ENCODE measurements at places on chromosomes 12 and 14. TPM values are rescaled to one million over a fixed set of nuclear protein-coding genes. Genes with fewer than 3 reads are reported as not detected.
A peak's percentile ranks its signal among the peaks of the same experiment; 100 is the strongest.

The SLCO1A2 gene
- polyA plus RNA-seq = 0.33 TPM

The GPR84 gene
- polyA plus RNA-seq = 76.1 TPM

The EIF2S3B gene
- 0.06 TPM for polyA plus RNA-seq

The AICDA gene
- polyA plus RNA-seq = 0.14 TPM

The NKX2-8 gene
- polyA plus RNA-seq = 0.45 TPM

The EFS gene
- 7.3 TPM for polyA plus RNA-seq

The BCL11B gene
- 0.29 TPM for polyA plus RNA-seq

DNA sequence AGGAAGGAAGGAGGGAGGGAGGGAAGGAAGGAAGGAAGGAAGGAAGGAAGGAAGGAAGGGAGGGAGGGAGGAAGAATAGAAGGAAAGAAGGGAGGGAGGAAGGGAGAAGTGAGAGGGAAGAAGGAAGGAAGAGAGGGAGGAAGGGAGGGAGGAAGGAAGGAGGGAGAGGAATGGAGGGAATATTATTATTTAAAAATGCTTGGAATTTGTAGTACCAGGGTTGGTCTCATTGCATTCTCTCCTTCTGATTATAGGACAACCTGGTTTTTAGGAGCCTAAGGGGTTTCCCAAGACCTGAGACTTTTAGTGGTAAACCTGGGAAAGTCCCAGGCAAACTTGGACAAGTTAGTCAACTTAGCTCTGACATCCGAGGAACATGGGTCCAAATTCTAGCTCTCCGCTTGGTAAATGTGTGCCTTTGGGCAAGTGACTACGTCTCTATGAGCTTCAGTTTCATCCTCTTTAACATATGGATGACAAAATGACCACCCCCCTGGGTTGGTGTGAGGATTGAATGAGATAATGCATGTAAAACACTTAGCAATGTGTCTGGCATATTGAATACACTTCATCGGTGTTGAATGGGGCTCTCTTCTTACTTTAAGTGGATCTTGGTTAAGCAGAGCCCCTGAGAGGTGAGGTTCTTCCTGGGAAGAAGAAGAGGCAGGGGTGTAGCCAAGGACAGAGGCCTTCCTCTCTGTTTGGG lies 690.7 kb upstream of the TBX3 start:
- H3K36me3 ChIP-seq = no peaks in the 10 kb centered on the region
- H3K4me3 ChIP-seq = no peak overlapping the region
- no peak for DNase-seq
- no peaks in the 10 kb centered on the region for H3K27me3 ChIP-seq
- no peaks in the 10 kb centered on the region for H3K4me1 ChIP-seq

DNA sequence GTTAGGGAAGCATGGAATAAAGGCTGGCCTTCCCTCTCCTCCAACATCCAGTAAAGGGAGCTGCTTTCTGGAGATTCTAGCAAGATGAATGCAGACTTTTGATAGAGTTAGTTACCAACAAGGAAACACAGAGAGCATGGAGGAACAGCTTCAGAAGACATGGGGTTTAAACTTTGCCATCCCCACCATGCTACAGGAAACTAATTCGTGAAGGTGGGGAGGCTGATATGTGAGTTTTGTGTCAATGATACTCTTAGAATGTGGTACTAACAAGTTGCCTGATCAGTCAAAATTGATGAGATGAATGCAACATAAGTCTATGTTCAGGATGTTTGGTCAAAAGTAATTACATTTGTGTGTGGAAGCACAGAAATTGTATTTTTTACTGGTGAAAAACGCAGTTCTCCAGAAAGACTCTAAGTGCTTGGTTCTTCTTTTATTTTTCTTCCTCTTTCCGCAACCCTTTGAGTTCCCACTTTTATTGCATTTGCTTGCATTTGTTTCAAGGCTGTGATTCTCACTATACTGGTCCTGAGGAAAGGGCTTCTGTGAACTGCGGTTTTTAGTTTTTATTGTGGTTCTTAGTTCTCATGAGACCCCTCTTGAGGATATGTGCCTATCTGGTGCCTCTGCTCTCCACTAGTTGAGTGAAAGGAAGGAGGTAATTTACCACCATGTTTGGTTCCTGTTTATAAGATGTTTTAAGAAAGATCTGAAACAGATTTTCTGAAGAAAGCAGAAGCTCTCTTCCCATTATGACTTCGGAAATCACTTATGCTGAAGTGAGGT lies at the start of gene CLEC4A:
Gene CLEC4A, plus strand, starts transcription at position 494 of the 789 bp plus-strand sequence. Its CDS starts 262 bp downstream, at position 756.
- no peaks in the 10 kb centered on the region for H3K27me3 ChIP-seq
- peaks cover 3% of the 10 kb centered on the region for H3K36me3 ChIP-seq
- DNase-seq = no peak
- no peak within 1 kb of the TSS for H3K27ac ChIP-seq
- no peaks in the 10 kb centered on the region for H3K4me1 ChIP-seq

DNA sequence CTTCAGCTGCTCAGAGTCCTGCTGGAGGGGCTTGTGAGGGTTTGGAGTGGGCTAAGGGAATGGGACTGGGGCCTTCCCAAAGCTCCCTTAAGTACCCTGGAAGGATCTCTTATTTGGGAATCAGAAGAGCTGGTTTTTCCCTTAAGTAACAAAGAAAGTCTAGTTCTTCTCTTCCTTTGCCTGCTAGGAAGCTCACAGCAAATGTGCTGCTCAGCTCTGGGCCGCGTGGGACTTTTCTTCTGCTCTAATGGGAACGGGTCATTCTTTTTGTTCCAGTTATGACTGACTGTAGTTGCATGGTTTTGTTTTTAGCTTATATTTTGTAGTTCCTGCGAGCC lies 6.0 kb downstream of the KIF26A start:
- H3K27ac ChIP-seq = no peak overlapping the region
- peaks cover 10% of the 10 kb centered on the region for H3K36me3 ChIP-seq
- no peaks in the 10 kb centered on the region for H3K4me1 ChIP-seq
- H3K4me3 ChIP-seq = no peak overlapping the region
- DNase-seq = no peak

DNA sequence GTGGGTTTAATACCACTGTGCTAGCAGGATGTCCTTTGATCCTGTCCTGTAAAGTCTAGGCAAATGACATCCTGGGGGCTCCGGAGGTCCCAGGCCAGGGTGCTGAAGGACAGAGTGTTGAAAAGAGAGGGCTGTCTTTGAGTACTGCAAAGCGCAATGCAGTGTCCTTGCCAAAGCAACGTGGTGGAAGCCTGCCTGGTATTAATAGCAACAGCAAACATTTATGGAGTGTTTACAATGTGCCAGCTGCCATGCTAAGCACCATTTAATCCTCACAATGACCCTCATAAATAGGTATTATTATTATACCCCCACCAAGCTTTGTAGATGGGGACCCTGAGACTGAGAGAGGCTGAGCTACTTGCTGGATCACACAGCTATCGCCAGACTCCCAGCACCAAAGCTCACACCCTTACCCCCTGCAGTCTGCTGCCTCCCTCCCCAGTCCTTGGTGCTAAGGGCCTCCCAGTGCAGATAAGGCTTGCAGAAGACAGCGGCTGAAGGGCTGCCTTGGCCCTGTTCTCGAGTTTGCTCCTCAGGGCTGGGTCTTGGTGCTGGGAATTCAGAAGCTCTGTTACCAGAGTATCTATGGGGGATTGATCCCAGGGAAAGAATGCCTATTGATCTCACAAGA lies 427.7 kb downstream of the FUT8 start:
- H3K27ac ChIP-seq = no peak overlapping the region
- H3K27me3 ChIP-seq = no peaks in the 10 kb centered on the region

GRCh38 chr12:104975587-104976343 lies 10.4 kb upstream of the NOPCHAP1 start:
- H3K4me1 ChIP-seq = no peaks in the 10 kb centered on the region
- no peaks in the 10 kb centered on the region for H3K36me3 ChIP-seq
- H3K27me3 ChIP-seq = no peaks in the 10 kb centered on the region

- H3K27me3 ChIP-seq = no peaks in the 10 kb centered on the region
- no peak for DNase-seq
- no peaks in the 10 kb centered on the region for H3K36me3 ChIP-seq
- H3K4me1 ChIP-seq = peaks cover 7% of the 10 kb centered on the region
- no peak overlapping the region for H3K27ac ChIP-seq
Observed at GRCh38 chr12:71837356-71837755, 2.2 kb upstream of the TBC1D15 start.

GRCh38 chr12:1552911-1553491 lies 41.4 kb downstream of the FBXL14 start:
- H3K36me3 ChIP-seq = no peaks in the 10 kb centered on the region
- H3K4me3 ChIP-seq = no peak overlapping the region
- no peaks in the 10 kb centered on the region for H3K4me1 ChIP-seq
- H3K27me3 ChIP-seq = no peaks in the 10 kb centered on the region

- H3K36me3 ChIP-seq = peaks cover 19% of the 10 kb centered on the region
- H3K4me3 ChIP-seq = peak overlapping the region; percentile 64
- DNase-seq = peak; percentile 97
Observed at GRCh38 chr14:23071244-23071920, 14.1 kb upstream of the CDH24 start.

DNA sequence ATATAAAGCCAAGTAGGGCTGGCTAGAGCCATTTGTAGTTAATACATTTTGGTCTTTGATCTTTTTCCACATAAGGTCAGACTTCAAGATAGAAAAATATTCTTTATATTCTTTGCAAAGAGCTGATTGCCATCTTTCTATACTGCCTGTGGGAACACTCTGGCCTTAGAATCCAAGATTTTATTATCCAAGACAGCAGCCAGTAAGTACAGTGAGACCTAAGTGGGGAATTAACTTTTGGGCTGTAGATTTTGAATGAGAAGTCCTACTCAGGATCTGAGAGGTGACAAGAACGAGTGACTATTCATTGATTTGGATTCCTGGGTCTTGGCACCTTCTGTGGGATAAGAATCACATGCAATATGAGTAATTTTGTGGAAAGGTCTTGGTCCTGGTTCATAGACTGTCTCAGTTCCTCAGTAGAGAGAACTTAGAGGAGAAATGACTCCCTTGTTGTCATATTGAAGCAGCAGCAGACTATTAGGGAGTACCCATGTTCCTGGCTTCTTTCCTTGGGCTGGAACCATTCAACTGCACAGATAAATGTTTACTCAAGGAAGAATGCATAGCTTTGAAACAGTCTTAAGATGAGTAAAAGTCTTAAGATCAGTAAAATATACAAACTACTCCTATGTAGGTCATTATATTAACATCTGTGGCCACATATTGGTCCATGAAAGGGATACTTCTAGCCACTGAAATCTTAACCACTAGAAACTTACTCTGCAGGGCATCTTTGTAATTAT lies 353.8 kb downstream of the RAD51B start:
- peaks cover 31% of the 10 kb centered on the region for H3K4me1 ChIP-seq
- H3K36me3 ChIP-seq = no peaks in the 10 kb centered on the region
- no peak for DNase-seq
- no peak overlapping the region for H3K4me3 ChIP-seq
- no peaks in the 10 kb centered on the region for H3K27me3 ChIP-seq

DNA sequence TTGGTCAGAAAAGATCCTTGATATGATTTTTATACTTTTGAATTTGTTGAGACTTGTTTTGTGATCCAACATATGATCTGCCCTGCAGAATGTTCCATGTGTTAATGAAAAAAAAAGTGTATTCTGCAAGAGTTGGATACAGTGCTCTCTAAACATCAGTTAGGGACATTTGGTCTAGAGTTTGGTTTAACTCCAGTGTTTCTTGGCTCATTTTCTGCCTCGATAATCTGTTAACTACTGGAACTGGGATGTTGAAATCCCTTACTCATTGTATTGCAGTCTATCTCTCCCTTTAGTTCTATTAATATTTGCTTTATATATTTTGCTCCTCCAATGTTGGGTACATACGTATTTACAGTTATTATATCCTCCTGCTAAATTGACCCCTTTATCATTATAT lies 18.3 kb upstream of the TXNRD1 start:
- DNase-seq = peak; percentile 68
- H3K4me1 ChIP-seq = no peaks in the 10 kb centered on the region
- no peaks in the 10 kb centered on the region for H3K27me3 ChIP-seq
- no peaks in the 10 kb centered on the region for H3K36me3 ChIP-seq
- no peak overlapping the region for H3K27ac ChIP-seq

DNA sequence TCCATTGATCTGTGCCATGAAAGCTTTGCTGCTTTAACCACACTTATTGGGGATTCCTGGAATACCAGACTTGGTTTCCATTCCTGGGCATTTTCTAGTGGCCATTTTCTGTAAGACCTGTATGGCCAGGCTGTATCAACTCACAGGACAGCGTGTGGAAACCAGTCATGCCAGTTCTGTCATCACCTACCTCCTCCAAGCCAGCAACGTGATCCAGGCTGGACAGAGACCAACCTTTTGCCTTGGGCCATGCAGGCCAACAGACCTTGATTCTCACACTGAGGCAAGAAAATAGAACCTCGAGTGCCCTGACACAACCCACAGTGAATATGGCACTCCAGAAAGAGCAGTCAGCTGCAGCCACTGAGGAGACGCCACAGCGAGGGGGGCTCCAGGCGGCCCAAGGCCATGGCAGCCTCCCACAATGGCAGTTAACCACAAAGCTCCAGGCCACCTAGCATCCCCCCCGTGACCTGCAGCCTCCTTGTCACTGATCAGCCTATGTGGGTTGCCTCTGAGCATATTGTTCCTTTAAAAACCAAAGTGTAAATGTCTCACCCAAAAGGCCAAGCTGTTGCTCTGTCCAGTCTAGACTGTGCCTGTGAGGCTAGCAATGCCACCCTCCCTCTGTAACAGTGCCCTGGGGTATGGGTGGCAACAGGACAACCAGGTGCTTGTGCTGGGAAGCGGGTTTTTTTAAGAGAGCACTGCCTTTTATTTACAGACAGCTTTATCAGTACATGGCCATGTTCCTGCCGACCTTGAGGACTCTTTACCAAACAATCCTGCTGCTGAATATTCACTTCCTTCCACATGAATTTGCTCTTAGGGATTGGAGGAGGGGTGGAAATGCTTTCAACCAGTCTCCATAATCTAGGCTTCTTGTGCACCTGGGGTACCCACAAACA lies 168.7 kb upstream of the HIF1A start:
- DNase-seq = peak; percentile 43
- H3K27me3 ChIP-seq = no peaks in the 10 kb centered on the region
- peaks cover 15% of the 10 kb centered on the region for H3K4me1 ChIP-seq
- no peaks in the 10 kb centered on the region for H3K36me3 ChIP-seq
- peak overlapping the region; percentile 95 for H3K27ac ChIP-seq

DNA sequence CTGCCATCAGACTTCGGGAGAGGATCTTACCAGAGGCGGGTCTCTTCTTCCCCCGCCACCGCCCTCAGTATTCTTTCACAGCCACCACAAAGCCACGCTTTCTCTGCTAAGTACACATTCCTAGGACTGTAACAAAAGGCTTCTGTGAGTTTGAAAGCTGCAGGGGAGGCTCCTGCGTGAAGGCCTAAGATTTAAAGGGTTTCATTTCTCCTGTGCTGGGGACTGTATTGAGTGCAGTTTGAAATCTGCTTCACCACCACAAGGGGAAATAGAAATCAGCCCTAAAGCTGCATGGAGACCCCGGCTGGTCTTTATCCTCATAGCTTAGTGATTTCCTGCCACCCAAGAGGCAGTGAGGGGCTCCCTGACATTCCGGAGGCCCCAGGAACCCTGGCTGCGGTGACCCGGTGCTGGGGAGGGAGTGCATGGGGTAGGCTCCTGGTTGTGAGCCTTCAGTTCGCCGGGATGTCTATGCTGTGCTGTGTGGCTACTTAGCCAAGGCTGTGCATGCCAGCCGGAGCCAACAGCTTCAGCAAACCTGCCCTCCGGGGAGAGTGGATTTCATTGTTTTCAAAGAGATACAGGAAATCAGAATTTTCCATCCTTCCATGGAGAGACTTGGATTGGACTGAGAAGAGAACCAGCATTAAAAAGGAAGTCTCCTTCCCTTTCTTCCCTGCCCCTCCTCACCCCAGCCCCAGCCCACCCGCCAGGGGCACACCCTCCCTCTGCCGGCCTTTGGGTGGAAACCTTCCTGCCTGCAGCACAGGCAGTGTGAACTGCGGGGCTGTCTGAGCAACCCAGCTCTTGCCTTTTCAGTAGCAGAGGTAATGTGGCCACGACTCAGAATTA lies 163.3 kb downstream of the ETV6 start:
- peaks cover 4% of the 10 kb centered on the region for H3K36me3 ChIP-seq
- H3K27ac ChIP-seq = peak overlapping the region; percentile 85
- H3K4me3 ChIP-seq = no peak overlapping the region
- peak; percentile 69 for DNase-seq
- H3K27me3 ChIP-seq = no peaks in the 10 kb centered on the region
- H3K4me1 ChIP-seq = peaks cover 15% of the 10 kb centered on the region
